Breast epithelium (tissue), 4 donors: ENCODE measurements at places on chromosomes 6 and 20. TPM values are rescaled to one million over a fixed set of nuclear protein-coding genes. Genes with fewer than 3 reads are reported as not detected.

DNA sequence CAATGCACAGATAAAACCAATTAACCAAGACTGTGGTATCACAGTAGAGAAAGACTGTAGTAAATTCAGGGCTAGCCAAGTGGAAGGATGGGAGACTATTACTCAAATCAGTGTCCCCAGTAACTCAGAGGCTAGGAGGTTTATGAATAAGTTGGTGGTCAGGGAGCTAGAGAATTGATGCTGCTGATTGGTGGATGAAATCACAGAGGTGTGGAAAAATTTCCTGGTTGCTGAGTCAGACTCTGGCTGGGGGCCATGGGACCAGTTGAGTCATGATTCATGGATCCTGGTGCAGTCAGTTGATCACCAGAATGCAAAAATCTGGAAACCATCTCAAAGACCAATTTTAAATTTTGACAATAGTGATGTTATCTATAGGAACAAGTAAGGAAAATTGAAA, 555.9 kb downstream of the C6orf118 start:
- DNase-seq = no peak
- H3K4me1 ChIP-seq = no peaks in the 10 kb centered on the region
- no peaks in the 10 kb centered on the region for H3K36me3 ChIP-seq

DNA sequence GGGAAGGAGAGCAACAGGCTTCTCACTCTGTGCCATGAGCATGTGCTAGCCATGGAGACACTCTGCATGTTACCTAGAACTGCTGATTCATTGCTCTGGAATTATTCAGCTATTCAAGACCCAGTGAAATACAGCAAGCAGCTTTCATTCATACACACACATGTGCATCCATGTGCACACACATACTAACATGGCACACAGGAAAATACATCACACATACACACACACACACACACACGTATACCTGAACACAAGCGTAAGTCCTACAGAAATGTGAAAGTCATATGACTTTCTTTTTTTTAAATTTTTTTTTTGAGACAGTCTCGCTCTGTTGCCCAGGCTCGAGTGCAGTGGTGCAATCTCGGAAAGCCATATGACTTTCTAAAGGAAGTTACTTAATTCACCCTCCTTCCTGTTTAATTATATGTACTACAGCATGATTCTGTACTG, 108.2 kb upstream of the NFATC2 start:
- no peaks in the 10 kb centered on the region for H3K36me3 ChIP-seq
- no peak overlapping the region for H3K4me3 ChIP-seq
- no peaks in the 10 kb centered on the region for H3K27me3 ChIP-seq

SS18L1 gene
- total RNA-seq = 12.5 TPM

DNA sequence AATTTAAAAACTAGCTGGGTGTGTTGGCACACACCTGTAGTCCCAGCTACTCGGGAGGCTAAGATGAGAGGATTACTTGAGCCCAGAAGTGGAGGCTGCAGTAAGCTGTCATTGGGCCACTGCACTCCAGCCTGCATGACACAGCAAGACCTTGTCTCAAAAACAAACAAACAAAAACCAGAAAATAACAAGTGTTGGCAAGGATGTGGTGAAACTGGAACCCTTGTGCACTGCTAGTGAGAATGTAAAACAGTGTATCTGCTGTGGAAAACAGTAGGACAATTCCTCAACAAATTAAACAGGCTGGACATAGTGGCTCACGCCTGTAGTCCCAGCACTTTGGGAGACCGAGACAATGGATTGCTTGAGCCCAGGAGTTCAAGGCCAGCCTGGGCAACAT, 3.5 kb downstream of the UQCC1 start:
- H3K4me1 ChIP-seq = no peaks in the 10 kb centered on the region
- H3K4me3 ChIP-seq = no peak overlapping the region
- peaks cover 6% of the 10 kb centered on the region for H3K36me3 ChIP-seq

C6orf141 gene
- 9.4 TPM for total RNA-seq

CDH4 gene
- under 0.01 TPM for total RNA-seq

DNA sequence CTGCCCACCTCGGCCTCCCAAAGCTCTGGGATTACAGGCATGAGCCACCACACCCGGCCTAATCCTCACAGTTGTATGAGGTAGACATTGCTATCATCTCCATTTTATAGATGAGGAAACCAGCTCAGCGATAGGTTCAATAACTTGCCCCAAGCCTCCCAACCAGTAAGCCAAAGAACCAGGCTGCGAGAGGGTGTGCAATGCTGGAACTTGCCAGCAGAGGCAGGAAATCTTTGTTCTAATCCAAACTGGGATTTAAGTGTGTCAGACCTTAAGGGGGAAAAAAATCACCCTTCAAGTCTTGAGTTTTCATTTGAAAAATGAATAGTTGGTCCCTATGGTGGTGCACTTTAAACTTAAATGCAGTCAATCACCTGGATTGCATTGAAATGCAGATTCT, 20.1 kb upstream of the RNGTT start:
- no peaks in the 10 kb centered on the region for H3K4me1 ChIP-seq
- H3K27ac ChIP-seq = no peak overlapping the region
- H3K27me3 ChIP-seq = no peaks in the 10 kb centered on the region
- no peaks in the 10 kb centered on the region for H3K36me3 ChIP-seq

DNA sequence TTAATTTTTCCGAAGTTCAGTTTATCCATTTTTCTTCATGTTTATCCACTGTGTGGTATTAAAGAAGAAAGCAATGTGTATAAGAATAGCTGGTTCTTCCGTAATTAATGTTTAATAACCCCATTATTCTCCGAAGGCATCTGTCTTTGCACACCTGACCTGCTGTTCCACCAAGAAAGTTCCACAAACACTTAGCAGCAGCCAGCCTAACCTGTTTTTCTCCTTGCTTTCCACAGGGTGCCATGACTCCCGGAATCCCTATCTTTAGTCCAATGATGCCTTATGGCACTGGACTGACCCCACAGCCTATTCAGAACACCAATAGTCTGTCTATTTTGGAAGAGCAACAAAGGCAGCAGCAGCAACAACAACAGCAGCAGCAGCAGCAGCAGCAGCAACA, 7.4 kb downstream of the TBP start:
- no peaks in the 10 kb centered on the region for H3K27me3 ChIP-seq
- no peaks in the 10 kb centered on the region for H3K36me3 ChIP-seq
- no peaks in the 10 kb centered on the region for H3K4me1 ChIP-seq
- no peak overlapping the region for H3K27ac ChIP-seq
- H3K4me3 ChIP-seq = no peak overlapping the region

DNA sequence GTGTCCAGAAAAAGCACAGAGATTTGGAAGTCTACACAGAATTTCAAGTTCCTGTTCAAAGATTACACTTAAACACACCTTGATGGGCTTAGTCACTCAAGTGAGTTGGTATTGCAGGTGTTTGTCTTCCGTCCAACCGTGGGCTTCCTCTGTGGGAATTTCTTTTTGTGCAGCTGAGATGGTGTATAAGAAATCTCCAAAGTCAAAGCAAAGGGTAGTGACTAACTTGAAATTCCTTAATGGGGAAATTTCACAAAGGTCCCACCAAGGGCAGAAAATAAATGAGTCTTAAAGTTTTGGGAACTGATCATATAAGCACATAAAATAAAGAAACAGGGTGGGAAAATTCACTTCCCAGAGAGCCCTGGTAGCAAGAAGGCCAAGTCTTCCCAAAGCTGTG, 102.0 kb upstream of the TNFAIP3 start:
- H3K27ac ChIP-seq = no peak overlapping the region
- no peak overlapping the region for H3K4me3 ChIP-seq
- no peaks in the 10 kb centered on the region for H3K27me3 ChIP-seq
- DNase-seq = no peak
- H3K36me3 ChIP-seq = no peaks in the 10 kb centered on the region

DNA sequence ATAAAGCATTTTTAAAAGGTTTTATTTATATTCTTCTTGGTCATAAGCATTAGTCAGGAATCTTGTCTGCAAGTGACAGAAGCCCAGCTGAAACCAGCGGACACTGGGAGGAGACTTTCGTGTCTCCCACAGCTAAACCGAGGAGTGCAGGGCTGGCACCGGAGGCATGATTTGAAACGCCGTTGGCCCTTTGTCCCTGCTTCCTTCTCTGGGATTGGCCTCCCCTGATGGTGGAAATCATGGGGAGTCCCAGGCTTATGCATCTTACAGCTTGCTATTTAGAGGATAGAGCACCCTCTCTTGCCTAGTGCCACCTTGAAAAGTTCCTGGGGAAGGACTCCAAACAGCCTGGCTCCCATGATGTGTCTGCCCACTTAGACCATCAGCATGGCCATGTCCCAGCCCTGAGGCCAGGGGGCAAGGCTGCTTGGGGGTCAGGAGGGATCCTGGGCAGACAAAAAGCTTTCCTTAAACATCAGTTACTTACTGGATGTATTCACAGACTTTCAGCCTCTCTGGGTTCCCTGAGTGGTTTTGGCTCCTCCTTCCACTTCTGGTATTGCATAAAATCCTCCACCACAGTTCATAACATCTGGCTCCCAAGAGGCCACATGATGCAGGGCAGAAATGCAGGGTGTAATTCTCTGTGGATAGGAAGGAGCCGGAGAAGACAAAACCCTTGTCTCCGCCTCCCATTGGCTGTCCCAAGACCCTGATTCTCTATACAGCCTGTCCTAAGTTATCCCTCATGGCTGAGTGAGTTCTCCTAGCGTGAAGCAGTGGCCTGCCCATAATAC, 49.3 kb upstream of the INSM1 start:
- H3K27ac ChIP-seq = no peak overlapping the region
- no peak overlapping the region for H3K4me3 ChIP-seq
- DNase-seq = no peak

GRCh38 chr6:83509441-83509840, 2.9 kb upstream of the PRSS35 start:
- no peak overlapping the region for H3K4me3 ChIP-seq
- H3K27ac ChIP-seq = no peak overlapping the region
- no peaks in the 10 kb centered on the region for H3K27me3 ChIP-seq
- H3K4me1 ChIP-seq = no peaks in the 10 kb centered on the region

DNA sequence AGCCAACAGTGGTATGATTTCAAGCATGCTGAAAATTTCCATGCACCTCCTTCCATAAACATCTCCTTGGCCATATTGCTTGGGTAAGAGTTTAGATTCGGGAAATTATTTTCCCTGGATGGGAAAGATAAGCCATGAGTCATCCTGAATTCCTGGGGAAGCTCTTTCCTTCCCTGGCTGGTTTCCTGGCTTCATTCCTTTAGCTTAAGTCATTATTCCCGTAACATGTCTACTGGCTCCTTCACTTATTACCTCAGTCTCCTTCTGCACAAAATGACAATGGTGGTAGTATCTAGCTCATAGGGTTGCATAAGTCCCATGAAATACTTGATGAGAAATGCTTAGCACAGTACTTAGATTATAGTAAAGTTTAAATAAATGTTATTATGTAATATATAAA, 27.6 kb downstream of the TINAG start:
- H3K27ac ChIP-seq = no peak overlapping the region
- H3K4me3 ChIP-seq = no peak overlapping the region
- no peaks in the 10 kb centered on the region for H3K36me3 ChIP-seq
- H3K4me1 ChIP-seq = no peaks in the 10 kb centered on the region
- no peak for DNase-seq
- no peaks in the 10 kb centered on the region for H3K27me3 ChIP-seq

GRCh38 chr20:9015984-9016324, 52.9 kb upstream of the PLCB4 start:
- DNase-seq = no peak
- no peak overlapping the region for H3K27ac ChIP-seq
- H3K4me3 ChIP-seq = no peak overlapping the region
- H3K36me3 ChIP-seq = no peaks in the 10 kb centered on the region
- H3K27me3 ChIP-seq = no peaks in the 10 kb centered on the region

DNA sequence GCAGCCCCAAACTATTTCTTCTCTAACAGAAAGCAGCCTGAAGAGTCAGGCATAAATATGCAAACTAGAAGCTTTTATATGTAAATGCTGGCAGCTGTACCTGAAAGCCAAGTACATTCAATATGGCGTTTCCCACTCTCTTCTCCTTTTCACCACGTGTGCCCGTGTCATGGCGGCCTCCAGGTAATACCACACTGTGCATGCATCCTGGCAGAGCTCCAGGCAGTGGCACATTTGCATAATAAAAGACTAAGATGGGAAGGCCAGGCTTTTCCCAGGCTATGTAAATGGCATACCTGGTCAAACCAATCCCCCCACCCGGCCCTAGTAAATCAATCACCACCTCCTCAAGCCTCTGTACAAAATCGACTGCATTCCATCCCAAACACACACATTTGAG, 120.6 kb downstream of the MMUT start:
- no peaks in the 10 kb centered on the region for H3K27me3 ChIP-seq
- no peaks in the 10 kb centered on the region for H3K4me1 ChIP-seq
- no peak overlapping the region for H3K27ac ChIP-seq
- DNase-seq = no peak
- H3K4me3 ChIP-seq = no peak overlapping the region

DNA sequence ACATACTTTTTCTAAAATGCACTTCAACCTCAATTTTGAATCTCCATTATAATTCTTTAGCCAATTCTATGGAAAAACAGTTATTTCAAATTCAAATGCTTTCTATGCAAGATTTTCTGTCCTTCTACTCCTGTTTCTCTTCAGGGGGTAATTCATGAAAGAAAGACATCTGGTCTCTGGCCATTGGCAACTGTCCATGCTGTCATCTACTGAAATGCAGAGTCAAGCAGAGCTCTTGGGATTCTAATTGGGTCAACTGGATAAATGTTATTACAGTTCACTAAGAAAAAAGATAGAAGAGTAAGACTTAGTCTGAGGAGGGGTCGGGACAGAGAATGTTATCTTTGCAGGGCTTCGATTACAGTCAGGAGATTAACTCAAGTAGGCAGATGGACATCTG, 22.0 kb upstream of the BMP5 start:
- DNase-seq = no peak
- no peak overlapping the region for H3K4me3 ChIP-seq
- no peaks in the 10 kb centered on the region for H3K36me3 ChIP-seq
- no peaks in the 10 kb centered on the region for H3K27me3 ChIP-seq
- no peaks in the 10 kb centered on the region for H3K4me1 ChIP-seq

DNA sequence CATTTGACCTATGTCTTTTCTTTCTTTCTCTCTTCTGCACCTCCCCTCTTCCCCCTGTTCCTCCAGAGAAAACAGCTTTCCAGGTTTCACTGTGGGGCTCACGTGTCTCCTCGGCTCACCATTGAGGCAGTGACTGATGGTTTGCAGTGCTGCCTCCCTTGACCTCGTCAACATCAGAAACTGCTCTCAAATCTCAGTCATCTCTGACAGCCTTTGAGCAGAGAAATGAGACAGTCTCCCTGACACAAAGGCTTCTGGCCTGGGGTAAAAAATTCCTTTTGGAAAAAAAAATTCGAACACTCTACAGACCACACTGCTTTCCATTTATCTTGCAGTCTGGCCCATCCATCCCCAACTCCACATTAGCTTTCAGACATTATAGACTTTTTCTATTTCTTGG, 450.0 kb downstream of the TFAP2B start:
- no peak overlapping the region for H3K27ac ChIP-seq
- no peaks in the 10 kb centered on the region for H3K27me3 ChIP-seq
- no peak for DNase-seq

DNA sequence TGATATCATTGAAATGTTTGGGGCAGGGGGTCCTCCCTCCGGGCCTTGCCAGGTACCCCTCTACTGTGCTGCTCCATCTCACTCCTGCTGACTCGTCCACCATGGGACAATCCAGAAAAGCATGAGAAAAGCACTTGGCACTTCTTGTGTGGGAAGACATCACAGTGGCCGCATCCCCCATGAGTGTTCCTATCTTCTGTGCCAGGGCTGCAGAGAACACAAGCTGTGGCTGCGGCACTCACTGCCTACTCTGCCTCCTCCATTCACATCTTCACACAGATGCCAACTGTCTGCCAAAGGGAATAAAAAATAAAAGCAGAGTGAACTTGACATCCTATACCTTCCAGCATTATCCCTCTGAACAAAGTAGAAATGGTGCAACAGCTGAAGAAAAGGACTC, 117.4 kb upstream of the PROKR2 start:
- no peaks in the 10 kb centered on the region for H3K36me3 ChIP-seq
- H3K4me3 ChIP-seq = no peak overlapping the region
- DNase-seq = no peak
